Ovary (tissue), 10 donors: ENCODE measurements at places on chromosomes 12 and 14. TPM values are rescaled to one million over a fixed set of nuclear protein-coding genes. Genes with fewer than 3 reads are reported as not detected.

The HCAR1 gene
- 0.48 TPM for total RNA-seq

- no peak for DNase-seq
Measured at GRCh38 chr14:58941629-58942028, 246.8 kb upstream of the DAAM1 start.

DNA sequence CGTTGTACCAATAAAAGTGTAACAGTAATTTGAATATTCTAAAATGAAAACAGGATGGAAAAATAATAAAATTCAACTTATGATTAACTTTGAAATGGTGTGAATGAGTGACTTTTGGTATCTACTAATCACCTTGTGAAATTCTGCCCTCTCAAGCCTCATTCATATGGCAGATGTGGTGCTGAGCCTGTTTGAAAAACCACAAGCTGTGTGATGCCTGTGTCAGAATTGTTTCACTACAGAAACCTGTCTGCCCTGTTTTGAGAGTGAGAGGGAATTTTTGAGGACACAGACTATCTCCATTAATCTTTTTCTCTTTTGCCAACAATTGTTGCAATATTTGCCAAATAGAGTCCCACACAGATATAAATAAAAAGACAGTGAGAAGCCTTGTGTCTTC, 3.9 kb upstream of the RNU6-7 start:
- no peak for DNase-seq

DNA sequence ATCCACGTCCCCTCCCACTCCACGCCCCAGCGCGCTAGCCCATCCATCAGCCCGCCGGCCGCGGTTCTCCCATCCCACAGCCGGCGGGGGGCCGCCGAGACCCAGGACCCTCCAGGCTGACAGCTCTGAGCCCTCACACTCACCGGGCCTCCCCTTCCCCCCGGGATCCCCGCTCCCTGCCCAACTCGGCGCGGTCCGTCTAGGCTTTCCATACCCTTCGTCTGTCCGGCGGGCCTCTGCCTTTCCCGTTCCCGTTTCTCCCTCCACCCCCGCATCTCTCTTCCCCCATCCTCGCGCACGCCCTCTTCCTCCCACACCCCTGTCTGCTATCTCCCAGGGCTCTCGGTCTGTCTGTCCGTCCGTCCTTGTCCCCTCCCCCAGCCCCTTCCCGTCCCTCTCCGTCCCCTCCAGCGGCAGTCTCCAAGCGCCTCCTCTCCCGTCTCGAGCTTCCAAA, 726 bp downstream of the ZFHX2 start:
- DNase-seq = no peak

- DNase-seq = no peak
Measured at GRCh38 chr14:58428118-58428683, 682 bp downstream of the KIAA0586 start.

DNA sequence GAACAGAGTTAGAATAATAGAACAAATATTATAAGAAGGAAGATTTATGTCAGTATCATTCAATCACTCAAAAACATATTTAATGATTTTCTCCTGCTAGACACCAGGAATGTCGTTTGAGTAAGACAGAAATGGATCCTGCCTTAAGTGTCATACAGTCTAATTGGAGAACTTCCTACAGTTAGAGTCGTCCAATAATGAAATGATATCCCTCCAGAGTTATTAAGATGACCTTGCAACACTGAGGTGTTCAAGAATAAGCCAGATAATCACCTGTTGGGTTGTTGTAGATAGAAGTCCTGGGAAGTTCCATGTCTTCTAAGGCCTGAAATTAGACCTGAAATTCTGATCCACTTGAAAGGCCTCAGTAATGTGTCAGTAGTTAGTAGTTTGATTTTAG, 132.3 kb downstream of the SLC38A4 start:
- DNase-seq = no peak

- no peak for DNase-seq
Measured at GRCh38 chr12:106227641-106228319, 20.0 kb downstream of the CKAP4 start.

DNA sequence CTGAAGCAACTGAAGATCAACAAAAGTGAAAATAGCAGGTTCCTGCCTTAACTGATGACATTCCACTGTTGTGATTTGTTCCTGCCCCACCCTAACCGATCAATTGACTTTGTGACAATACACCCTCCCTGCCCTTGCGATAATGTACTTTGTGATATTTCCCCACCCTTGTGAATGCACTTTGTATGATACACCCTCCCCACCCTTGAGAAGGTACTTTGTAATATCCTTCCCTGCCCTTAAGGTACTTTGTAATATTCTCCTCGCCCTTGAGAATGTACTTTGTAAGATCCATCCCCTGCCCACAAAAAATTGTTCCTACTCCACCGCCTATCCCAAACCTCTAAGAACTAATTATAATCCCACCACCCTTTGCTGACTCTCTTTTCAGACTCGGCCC, 41.4 kb downstream of the BCAT1 start:
- no peak for DNase-seq
